Astrocyte (in vitro differentiated cells and primary cell): ENCODE measurements at places on chromosomes 1 and 21. TPM values are rescaled to one million over a fixed set of nuclear protein-coding genes. Genes with fewer than 3 reads are reported as not detected.

- DNase-seq, result no peak
- no peak overlapping the region for H3K27ac ChIP-seq
- no peaks in the 10 kb centered on the region for H3K36me3 ChIP-seq
- H3K4me1 ChIP-seq, result peaks cover 4% of the 10 kb centered on the region
- no peaks in the 10 kb centered on the region for H3K27me3 ChIP-seq
These were observed 57.2 kb upstream of the CNIH3 start for GRCh38 chr1:224558904-224559303.

DNA sequence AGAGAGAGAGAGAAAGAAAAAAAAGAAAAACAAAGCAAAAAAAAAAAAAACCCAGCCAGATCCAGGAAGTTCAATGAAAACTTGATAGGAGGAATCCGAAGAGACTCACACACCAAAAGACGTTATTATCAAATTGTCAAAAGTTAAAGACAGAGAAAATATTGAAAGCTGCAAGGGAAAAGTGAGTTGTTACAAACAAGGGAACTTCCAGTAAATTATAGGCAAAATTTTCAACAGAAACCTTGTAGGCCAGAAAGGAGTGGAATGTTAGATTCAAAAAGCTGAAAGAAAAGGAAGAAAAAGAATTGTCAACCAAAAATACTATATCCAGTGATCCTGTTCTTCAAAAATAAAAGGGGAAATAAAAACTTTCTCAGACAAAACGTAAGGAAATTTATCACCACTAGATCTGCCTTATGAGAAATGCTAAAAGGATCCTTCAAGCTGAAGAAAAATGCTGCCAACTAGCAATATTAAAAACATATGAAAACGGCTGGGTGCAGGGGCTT lies 23.6 kb downstream of the ERO1B start:
- DNase-seq, result no peak
- no peaks in the 10 kb centered on the region for H3K4me1 ChIP-seq
- H3K27ac ChIP-seq, result no peak overlapping the region
- no peak overlapping the region for H3K4me3 ChIP-seq

DNA sequence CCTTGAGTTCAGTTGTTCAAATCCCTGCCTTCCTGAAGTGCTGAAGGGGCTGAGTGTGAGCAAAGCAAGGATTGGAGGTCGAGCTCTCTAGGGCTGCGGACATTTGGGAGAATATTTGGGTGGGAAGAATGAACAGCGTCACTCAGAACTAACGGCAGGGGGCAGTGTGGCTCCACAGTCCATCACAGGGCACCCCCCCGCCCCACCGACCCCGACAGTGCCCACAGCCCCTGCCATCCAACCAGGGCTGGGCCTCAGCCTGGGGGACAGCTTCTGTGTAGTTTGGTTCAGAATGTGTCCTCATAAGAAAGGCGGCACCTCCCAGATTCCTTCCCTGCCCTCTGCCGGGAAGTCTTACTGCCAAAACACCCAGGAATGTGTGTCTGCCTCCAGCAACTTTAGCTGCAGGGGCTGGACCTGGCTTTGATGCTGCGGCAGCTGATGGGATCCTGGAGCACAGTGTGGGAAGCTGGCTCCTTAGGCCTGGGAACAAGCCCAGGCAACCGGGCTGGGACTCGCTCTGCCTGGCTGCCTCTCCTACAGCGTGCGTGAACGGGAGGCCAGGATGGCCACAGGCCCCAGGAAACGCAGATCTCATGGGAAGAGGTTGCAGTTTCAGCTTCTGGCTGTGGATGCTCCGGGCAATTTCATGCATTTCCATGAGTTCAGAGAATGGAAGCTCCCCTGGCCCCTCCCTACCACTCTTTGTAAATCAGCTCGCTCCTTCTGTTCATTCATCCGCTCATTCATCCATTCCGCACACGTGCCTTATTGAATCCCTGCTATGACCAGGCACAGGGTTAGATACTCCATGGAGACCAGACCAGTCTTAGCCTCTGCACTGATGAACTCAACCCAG lies 104.9 kb upstream of the TMPRSS2 start:
- H3K27ac ChIP-seq, result peak overlapping the region; percentile 78
- H3K36me3 ChIP-seq, result no peaks in the 10 kb centered on the region
- peak overlapping the region; percentile 2 for H3K4me3 ChIP-seq
- peak; percentile 98 for DNase-seq
- H3K4me1 ChIP-seq, result peaks cover 39% of the 10 kb centered on the region

DNA sequence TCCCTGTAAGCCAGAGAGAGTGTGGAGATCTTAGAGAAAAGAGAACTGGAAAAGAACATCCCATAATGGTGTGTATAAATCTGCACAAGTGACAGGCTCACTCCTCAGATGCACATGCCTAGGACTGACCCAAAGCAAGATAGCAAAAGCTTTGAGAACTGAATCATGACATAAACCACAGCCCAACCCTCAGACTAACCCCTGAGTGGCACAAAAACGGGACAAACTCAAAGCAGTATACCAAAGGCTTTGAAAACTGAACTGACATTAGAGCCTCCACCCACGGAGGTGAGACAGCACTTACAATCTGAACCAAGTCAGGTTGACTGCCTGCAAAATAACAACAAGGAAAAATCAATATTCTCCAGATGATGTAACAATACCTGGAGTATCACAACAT lies 70.8 kb downstream of the TIAM1 start:
- H3K27me3 ChIP-seq, result no peaks in the 10 kb centered on the region
- no peak overlapping the region for H3K4me3 ChIP-seq
- no peaks in the 10 kb centered on the region for H3K36me3 ChIP-seq
- DNase-seq, result no peak

DNA sequence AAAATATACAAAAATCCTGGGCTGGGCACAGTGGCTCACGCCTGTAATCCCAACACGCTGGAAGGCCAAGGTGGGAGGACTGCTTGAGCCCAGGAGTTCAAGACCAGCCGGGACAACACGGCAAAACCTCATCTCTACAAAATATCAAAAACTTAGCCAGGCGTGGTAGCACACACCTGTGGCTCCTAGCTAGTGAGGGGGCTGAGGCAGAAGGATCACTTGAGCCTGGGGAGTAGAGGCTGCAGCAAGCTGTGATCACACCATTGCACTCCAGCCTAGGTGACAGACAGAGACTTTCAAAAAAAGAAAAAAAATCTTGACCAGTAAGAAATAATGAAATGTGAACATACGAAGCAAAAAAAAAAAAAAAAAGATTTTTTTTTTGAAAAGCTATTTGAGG lies 52.1 kb downstream of the ARID4B start:
- H3K4me1 ChIP-seq, result no peaks in the 10 kb centered on the region
- no peaks in the 10 kb centered on the region for H3K36me3 ChIP-seq
- no peak overlapping the region for H3K4me3 ChIP-seq
- DNase-seq, result no peak
- no peak overlapping the region for H3K27ac ChIP-seq

PLD5 gene
- total RNA-seq, result 2.7 and 4.9 TPM in 2 replicates

LRRC38 gene
- not detected in 2 replicates for total RNA-seq
